NCI-H2029 treated with DMSO at 0.1 percent for 48 hours (cell line): ENCODE measurements at places on chromosomes 16 and 17.

DNA sequence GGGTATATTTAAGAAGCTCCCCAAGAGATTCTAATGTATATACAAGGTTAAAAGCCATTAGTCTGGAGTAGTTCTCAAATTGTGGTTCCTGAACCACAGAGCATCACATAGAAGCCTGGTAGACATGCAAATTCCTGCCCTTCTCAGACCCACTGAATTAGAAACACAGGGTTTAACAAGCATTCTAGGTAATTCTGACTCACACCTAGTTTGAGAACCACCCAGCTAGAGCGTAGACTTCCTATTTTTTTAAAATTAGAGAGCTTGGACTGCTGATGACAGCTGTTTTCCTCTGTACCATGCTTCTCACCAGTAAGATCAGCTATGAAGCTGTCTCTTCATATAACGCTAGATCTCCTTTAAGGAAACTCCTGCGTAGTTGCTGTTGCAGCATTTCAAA, 50.6 kb downstream of the HS3ST3B1 start:
- no peak for DNase-seq

DNA sequence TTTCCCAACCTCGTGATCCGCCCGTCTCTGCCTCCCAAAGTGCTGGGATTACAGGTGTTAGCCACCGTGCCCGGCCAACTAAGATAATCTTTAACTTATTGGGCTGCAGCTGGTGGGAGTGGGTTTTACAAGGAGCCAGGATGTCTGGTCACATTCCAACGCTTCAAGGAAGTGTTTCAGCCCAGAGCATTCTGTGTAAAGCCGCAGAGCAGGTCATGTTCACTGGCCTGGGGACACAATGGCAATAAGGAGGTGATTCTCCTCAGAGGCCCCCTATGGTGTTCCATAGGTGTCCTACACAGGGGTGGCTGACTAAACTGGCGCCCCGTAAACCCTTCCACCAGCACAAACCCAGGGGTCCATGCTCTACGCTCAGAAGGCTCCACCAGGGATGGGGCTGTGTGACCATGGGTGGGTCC, 1.2 kb downstream of the QPRT start:
- DNase-seq = no peak

GRCh38 chr16:50781043-50781442, 39.2 kb downstream of the CYLD start:
- no peak for DNase-seq

- DNase-seq = no peak
Observed at GRCh38 chr16:72963533-72964315, 84.2 kb downstream of the ZFHX3 start.

GRCh38 chr16:69329369-69330285, 761 bp downstream of the PDF start:
- DNase-seq = no peak

DNA sequence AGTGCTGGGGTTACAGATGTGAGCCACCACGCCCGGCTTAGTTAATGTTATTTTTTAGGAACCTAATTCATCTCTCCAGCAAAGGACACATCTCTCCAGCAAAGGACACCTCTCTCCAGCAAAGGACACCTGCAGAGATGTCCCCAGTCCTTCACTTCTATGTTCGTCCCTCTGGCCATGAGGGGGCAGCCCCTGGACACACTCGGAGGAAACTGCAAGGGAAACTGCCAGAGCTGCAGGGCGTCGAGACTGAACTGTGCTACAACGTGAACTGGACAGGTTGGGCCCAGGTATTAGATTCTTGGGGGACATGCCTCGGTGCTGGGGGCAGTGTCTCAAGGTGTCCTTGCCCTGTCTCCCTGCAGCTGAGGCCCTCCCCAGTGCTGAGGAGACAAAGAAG, 4.7 kb downstream of the PFAS start:
- no peak for DNase-seq

- no peak for DNase-seq
Observed at GRCh38 chr17:17685775-17686291, 4.6 kb downstream of the RAI1 start.
